ENCODE measurements at places on chromosomes 7 and 10.

DNA sequence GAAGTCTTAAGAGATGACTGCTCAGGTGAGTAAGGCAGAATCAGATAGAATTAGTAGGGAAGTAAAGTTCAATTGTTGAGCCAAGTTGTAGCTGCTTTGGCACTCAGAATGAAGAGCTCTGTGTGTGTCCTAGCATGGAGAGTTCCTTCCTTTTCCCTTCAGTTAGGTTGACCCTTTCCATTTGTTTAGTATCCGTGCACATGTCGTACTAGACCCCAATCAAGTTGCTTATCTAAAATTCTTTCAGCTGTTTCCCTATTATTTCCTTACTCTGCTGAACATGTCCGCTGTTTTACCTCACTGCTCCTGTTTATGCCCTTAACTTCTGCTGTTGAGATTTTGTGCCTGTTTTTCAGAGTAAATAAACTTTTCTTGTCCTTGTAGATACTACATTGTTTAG lies 13.3 kb downstream of the ZNF655 start:
- DNase-seq, result no peak

DNA sequence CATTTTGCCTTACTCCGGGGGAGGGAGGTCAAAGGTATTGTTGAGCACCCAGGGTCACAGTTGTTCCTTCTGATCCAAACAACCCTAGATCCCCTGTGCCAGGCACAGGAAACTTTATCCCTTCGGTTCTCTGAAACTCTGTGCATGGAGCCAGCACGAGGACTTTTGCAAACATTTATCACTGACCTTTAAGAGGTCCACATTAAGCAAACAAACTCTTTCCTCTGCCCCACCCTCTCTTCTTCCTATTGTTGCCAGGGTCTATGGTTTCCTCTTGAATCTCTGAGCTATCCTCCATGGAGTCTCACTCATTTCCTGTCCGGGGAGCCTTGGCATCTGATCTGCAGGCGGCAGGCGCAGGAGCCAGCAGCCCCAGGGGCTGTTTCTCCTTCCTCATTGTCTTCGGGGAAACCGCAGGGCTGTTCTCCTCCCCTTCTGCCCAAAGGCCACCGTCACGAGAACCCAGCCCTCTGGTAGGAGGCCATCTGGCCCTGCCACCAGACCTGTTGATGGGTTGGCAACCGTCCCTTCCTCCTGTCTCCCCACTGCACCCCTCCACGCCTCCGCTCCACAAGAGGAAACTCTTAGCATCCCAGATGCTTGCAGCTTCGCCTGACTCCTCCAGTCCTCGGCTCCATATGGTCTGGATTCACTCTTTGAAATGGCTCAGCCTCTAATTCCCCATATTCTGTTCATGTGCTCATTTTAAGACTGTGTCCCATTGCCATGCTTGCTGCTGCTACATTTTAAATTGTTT lies 327.3 kb upstream of the NRP1 start:
- DNase-seq, result peak; percentile 14

DNA sequence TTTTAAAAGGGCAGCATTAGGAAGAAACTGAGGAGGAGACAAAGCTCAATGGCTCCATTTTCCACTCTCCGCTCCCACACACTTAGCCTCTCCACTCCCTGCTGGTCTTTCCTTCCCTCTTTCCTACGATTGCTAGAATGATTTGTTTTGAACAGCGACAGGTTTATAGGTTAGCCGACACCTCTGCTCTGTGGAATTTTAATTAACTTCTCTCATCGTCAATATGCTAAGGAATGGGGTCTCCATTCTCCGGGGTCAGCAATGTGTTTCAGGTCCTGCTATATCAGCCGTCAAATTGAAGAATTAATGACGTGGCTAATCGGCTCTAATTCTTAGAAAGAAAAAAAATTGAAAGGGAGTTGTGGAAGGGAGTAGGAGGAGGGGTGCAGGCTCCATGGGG lies 28.9 kb downstream of the FBXW4 start:
- no peak for DNase-seq

DNA sequence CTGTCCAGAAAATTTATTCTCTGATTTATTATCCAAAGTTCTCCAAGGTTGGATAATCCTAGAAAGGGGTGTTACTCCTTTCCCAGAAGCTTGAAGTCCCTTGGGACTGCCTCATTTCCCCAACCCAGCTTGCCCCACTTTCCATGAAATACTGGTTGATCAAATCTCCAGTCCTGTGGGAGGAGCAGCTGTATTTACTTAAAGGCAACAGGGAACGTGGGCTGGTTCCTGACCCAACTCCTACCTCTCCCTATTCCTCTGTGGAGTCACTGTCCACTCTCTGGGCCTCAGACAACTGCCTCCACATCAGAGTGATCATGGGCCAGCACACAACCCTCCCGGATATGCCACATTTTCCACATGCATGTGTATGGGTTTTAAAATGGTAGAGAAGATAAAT lies 166.2 kb upstream of the PRR15 start:
- no peak for DNase-seq

DNA sequence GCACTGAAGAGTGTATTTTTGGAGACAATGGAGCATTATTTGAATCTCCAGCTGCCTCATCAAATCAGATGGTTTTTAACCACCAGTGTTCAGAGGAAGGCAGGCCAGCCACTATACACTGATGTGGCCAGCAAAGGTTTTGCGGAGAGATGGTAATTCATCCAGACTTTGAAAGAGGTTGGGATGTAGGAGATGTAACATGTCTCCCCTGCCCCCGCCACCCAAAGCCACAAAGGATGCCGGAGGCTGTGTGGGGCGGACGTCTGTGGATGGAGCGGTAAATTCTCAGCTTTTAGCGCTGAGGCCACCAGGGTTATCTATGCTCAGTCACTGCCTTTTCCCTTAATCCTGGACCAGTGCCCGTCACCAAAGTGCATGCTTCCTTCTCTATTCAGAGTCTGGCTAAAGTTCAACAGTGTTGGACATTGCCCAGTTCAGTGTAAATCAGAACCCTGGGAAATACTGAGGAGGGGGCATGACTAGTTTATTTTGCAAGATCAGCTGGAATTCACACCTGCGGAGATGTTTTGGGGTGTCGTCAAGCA lies 3.7 kb upstream of the TRIP6 start:
- DNase-seq, result no peak

GRCh38 chr7:100765250-100765649 lies 31.9 kb downstream of the ZAN start:
- no peak for DNase-seq

GRCh38 chr7:51138123-51139085 lies 178.2 kb downstream of the COBL start:
- no peak for DNase-seq

- no peak for DNase-seq
These were observed 31.3 kb downstream of the RSBN1L start for GRCh38 chr7:77727527-77727926.

DNA sequence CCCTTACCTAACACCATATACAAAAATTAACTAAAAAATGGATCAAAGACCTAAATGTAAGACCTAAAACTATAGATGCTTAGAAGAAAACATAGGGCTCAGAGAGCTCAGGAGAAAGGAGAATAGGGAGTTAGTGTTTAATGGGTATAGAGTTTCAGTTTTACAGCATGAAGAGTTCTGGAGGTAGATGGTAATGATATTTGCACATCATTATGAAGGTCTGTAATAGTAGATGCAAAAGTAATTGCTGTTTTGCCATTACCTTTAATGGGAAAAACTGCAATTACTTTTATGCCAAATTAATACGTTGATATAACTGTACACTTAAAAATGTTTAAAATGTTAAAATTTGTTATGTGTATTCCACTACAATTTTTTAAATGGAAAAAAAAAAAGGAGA lies 39.2 kb upstream of the NANOS1 start:
- no peak for DNase-seq

- no peak for DNase-seq
These were observed 8.4 kb upstream of the LRRC61 start for GRCh38 chr7:150314639-150315239.

DNA sequence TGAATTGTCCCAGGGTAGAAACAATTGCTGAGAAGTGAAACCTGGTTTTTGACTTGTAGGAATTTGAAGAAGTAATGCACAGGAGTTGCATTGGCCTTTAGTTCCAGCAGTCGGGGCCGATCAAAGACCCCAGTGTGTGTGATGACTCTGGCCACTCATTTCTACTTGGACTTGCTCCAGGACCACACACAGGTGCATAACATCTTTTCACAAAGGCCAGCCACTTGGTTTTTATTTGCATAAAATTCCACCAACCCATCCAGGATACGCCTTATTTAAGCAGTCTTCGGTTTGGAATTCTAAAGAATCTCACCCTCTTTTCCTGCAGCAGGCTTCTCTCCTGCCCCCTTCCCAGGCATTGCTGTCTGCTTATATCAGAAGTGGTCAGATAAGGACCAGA lies 162.0 kb upstream of the HABP2 start:
- no peak for DNase-seq

DNA sequence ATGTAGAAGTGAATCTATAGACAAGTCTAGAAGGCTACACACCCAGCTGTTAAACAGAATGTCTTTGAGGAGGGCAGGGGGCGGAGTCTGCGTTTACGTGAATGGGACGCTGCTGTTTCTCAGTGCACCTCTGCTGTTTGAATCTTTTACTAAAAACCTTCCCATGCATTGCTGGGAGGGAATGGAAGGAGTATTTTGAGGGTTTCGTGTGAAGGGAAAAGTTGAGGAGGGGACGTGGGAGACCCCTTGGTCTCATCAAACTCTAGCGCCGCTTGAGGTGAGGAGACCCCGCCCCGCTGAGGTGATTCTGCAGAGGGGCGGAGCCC lies 492 bp upstream of the VCL start:
- DNase-seq, result no peak

GRCh38 chr10:13231190-13231589 lies 3.0 kb downstream of the UCMA start:
- DNase-seq, result no peak
